Daoy (cell line): ENCODE measurements at places on chromosomes 3 and 15. TPM values are rescaled to one million over a fixed set of nuclear protein-coding genes. Genes with fewer than 3 reads are reported as not detected.

The NUTM1 gene
- total RNA-seq: not detected in 2 replicates

The STARD5 gene
- total RNA-seq: 1.7 TPM in 1 of 2 replicates, not detected in the other

The ZNF660 gene
- 0.60 and 0.91 TPM in 2 replicates for total RNA-seq

The SPTBN5 gene
- total RNA-seq: 1.1 and 3.8 TPM in 2 replicates

The INTS14 gene
- total RNA-seq: 20.2 and 30.9 TPM in 2 replicates

The SEMA3B gene
- 2.6 and 5.0 TPM in 2 replicates for total RNA-seq

The SLC28A2 gene
- total RNA-seq: not detected in 2 replicates

The CHRNA5 gene
- total RNA-seq: 25.0 and 35.1 TPM in 2 replicates

The ADAMTSL3 gene
- total RNA-seq: 0.12 and 0.34 TPM in 2 replicates

The USF3 gene
- 6.3 and 7.7 TPM in 2 replicates for total RNA-seq

The DUOX1 gene
- total RNA-seq: 0.03 and 0.17 TPM in 2 replicates

The AMT gene
- total RNA-seq: 0.06 TPM in 1 of 2 replicates, not detected in the other

The FBXO40 gene
- total RNA-seq: not detected in 2 replicates

The CFAP91 gene
- 1.8 and 2.0 TPM in 2 replicates for total RNA-seq

The TGM4 gene
- total RNA-seq: 0.17 and 0.51 TPM in 2 replicates

The TIMMDC1 gene
- 62.5 and 80.1 TPM in 2 replicates for total RNA-seq

The SLC51B gene
- not detected in 2 replicates for total RNA-seq

The SNTN gene
- not detected in 2 replicates for total RNA-seq

The VGLL4 gene
- 32.7 and 35.0 TPM in 2 replicates for total RNA-seq

The IL20RB gene
- total RNA-seq: 1.3 and 1.5 TPM in 2 replicates

The PRTG gene
- 0.63 and 2.9 TPM in 2 replicates for total RNA-seq

The UBAP1L gene
- 0.03 and 0.06 TPM in 2 replicates for total RNA-seq

The FSTL1 gene
- total RNA-seq: 476 and 490 TPM in 2 replicates

The GRIP2 gene
- total RNA-seq: not detected in 2 replicates

The SPESP1 gene
- total RNA-seq: not detected in 2 replicates

The RNF111 gene
- total RNA-seq: 7.5 and 19.0 TPM in 2 replicates

The CACNA2D3 gene
- 1.3 and 2.0 TPM in 2 replicates for total RNA-seq

The EFCAB12 gene
- total RNA-seq: not detected in 2 replicates

The CYB561D2 gene
- 25.3 and 28.3 TPM in 2 replicates for total RNA-seq

The C3orf20 gene
- total RNA-seq: not detected in 2 replicates

The GOLGA8G gene
- total RNA-seq: 0.21 TPM in 1 of 2 replicates, not detected in the other

The GRAMD1C gene
- total RNA-seq: 11.7 and 22.1 TPM in 2 replicates

The TCAIM gene
- total RNA-seq: 14.2 and 20.4 TPM in 2 replicates

The GOLGA6L26 gene
- not detected in 2 replicates for total RNA-seq

The NMNAT3 gene
- total RNA-seq: 2.0 and 3.7 TPM in 2 replicates

The GP5 gene
- not detected in 2 replicates for total RNA-seq

The TM4SF4 gene
- total RNA-seq: not detected in 2 replicates

The RASA2 gene
- 13.7 and 17.1 TPM in 2 replicates for total RNA-seq

The STRC gene
- total RNA-seq: not detected in 2 replicates

The IMPG2 gene
- 0.21 TPM in 1 of 2 replicates, not detected in the other for total RNA-seq

The CCR2 gene
- not detected in 2 replicates for total RNA-seq

The POLQ gene
- 9.5 and 13.2 TPM in 2 replicates for total RNA-seq
